Prostate gland (tissue), 2 donors: ENCODE measurements at places on chromosomes 1 and 21. TPM values are rescaled to one million over a fixed set of nuclear protein-coding genes. Genes with fewer than 3 reads are reported as not detected.

Gene AMY2B
- total RNA-seq: 14.8 TPM

Gene FAM72A
- total RNA-seq: 2.2 TPM

DNA sequence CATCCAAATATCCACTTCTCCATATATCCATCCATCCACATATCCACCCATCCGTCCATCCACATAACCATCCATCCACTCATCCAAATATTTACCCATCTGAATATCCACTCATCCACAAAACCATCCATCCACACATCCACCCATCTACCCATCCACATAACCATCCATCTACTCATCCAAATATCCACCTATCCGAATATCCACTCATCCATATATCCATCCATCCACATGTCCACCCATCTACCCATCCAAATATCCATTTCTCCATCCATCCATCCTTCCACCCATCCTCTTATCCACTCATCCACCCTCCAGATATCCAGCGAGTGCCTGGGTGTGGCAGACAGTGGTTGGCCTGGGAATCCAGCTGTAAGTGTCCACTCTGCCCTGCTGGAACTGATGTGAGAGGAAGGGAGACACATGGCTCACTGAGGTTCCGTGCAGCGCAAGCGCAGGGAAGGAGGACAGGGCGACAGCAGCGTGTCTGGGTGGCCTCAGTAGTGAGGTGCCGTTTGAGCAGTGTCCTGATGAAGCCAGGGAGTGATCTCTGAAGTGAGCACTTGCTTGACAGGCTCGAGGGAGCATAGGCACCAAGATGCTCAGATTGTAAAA is 27.1 kb downstream of the SLC45A1 start:
- H3K27ac ChIP-seq: no peak overlapping the region
- DNase-seq: no peak
- no peaks in the 10 kb centered on the region for H3K36me3 ChIP-seq
- H3K4me1 ChIP-seq: peaks cover 4% of the 10 kb centered on the region
- no peak overlapping the region for H3K4me3 ChIP-seq

DNA sequence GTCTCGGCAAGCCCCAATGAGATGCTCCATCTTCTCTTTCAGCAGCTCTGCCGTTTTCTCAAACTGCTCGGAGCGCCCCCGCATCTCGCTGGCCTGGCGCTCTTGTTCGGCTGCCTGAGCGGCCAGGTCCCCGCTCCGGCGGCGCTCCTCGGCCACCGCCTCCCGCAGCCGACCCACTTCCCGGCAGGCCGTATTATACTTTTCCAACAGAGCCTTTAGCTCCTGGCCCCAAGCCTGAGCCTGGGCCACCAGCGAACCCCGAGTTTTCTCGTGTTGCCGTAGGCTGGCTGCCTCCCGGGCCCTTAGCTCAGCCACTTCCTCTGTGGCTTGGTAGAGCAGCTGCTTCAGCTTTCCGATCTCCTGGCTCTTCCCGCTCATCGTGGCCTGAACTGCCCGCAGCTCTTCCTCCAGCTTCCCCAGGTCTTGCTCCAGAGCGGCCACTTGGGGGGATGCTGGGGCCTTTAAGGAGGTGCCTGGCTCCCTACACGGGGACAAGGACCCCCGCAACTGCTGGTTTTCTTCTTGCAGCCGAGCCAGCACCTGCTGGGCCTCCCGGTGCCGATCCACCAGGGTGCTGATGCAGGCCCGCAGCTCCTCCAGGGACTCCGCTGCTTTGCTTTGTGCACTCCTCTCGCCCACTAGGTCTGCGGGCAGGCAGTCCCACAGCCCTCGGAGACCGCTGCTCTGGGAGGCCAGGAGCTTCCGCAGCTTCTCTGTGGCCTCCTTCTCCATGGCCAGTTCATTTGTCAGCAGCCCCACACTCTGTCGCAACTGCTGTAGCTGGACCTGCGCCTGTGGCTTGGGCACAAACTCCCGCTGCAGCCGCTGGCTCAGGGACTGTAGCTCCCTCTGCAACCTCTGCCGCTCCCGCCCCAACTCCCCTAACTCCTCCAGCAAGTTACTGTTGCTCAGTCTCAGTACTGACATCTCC is 13.4 kb upstream of the PIAS3 start:
- peak; percentile 53 for DNase-seq
- peak overlapping the region; percentile 82 for H3K27ac ChIP-seq
- H3K4me1 ChIP-seq: peaks cover 4% of the 10 kb centered on the region
- H3K27me3 ChIP-seq: no peaks in the 10 kb centered on the region
- peak overlapping the region; percentile 41 for H3K4me3 ChIP-seq

Gene ANKRD45
- total RNA-seq: not detected
